Heart left ventricle (tissue), 16 donors: ENCODE measurements at places on chromosomes 4 and X. TPM values are rescaled to one million over a fixed set of nuclear protein-coding genes. Genes with fewer than 3 reads are reported as not detected.

The FAM9C gene
- total RNA-seq = 0.20 TPM

DNA sequence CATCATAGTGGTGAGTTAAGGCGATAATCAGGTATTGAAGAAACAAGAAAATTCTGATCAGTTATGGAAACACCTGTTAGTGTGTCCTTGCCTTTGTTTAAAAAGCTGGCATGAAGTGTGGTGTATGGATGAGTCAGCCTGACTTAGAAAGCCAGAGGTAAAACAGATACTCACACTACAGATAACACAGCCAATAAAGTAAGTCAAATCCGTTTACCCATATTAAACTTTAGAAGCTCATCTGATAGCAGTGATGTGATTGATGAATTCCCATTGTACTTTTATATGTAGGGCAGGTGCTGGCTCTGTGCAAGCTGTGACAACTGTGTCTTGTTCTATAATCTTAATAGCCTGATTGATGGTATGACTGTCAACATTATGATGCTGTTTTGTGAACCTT is 1392.7 kb upstream of the IGFBP7 start:
- H3K36me3 ChIP-seq = no peaks in the 10 kb centered on the region
- no peak overlapping the region for H3K4me3 ChIP-seq
- no peak for DNase-seq
- no peak overlapping the region for H3K27ac ChIP-seq

- H3K27ac ChIP-seq = no peak overlapping the region
- no peaks in the 10 kb centered on the region for H3K36me3 ChIP-seq
- no peaks in the 10 kb centered on the region for H3K4me1 ChIP-seq
- no peak for DNase-seq
- H3K4me3 ChIP-seq = no peak overlapping the region
These were observed 189.1 kb downstream of the RAB28 start for GRCh38 chr4:13294961-13295605.

DNA sequence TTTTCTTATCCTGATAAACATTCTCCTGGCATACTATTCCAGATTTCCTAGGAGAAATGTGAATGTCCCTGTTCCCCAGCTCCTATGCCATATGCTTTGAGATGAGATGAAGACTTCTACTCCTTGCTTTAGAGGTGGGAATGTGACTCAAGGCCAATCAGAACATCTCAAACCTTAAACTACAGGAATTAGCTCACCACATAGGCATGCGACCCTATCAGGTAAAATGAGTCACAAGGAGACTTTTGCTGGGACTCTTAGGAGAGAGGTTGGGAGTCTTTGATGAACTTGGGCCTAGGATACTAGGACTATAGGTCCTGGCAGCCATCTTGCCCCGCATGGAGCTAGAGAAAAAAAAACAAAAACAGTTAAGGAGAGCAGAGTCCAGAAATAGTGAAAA is 5.8 kb upstream of the USO1 start:
- H3K4me1 ChIP-seq = no peaks in the 10 kb centered on the region
- H3K4me3 ChIP-seq = no peak overlapping the region
- DNase-seq = no peak
- H3K27ac ChIP-seq = no peak overlapping the region

- H3K4me1 ChIP-seq = no peaks in the 10 kb centered on the region
- DNase-seq = no peak
- H3K36me3 ChIP-seq = no peaks in the 10 kb centered on the region
- H3K4me3 ChIP-seq = no peak overlapping the region
- H3K27me3 ChIP-seq = no peaks in the 10 kb centered on the region
These were observed 336.4 kb upstream of the AGA start for GRCh38 chr4:177778623-177779022.

The HEPH gene
- 20.7 TPM for total RNA-seq

GRCh38 chr4:27398631-27399310 is 538.1 kb downstream of the STIM2 start:
- no peaks in the 10 kb centered on the region for H3K36me3 ChIP-seq
- H3K27me3 ChIP-seq = no peaks in the 10 kb centered on the region
- no peak overlapping the region for H3K27ac ChIP-seq
- H3K4me3 ChIP-seq = no peak overlapping the region
- no peak for DNase-seq

The CCKAR gene
- not detected for total RNA-seq

The NLGN3 gene
- 0.14 TPM for total RNA-seq

- H3K36me3 ChIP-seq = no peaks in the 10 kb centered on the region
- DNase-seq = no peak
- H3K4me1 ChIP-seq = peaks cover 4% of the 10 kb centered on the region
These were observed 67.5 kb upstream of the MND1 start for GRCh38 chr4:153276971-153277370.

DNA sequence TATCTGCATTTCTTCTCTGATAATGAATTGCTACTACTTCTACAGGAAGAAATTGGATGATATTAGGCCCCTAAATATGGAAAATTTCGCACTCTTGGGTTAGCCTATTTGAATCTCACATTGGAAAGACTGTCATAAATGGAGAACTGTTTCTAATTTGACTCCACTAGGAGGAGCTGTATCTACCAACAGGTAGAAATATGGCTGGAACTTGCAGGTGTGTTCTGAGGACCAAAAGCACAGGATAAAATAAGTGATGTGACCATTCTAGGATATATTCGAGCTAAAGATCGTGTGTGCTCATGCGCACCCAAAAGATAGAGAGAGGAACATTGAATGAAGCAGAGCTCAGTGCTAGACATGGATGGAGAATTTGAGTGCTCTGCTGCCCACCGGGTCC is 4.8 kb upstream of the NKAP start:
- H3K27ac ChIP-seq = no peak overlapping the region
- H3K27me3 ChIP-seq = peaks cover 16% of the 10 kb centered on the region
- DNase-seq = no peak
- no peaks in the 10 kb centered on the region for H3K36me3 ChIP-seq

- no peaks in the 10 kb centered on the region for H3K27me3 ChIP-seq
- no peaks in the 10 kb centered on the region for H3K36me3 ChIP-seq
- peaks cover 18% of the 10 kb centered on the region for H3K4me1 ChIP-seq
- H3K4me3 ChIP-seq = peak within 1 kb of the TSS; percentile 71
- peak within 1 kb of the TSS; percentile 96 for H3K27ac ChIP-seq
- DNase-seq = no peak
These were observed at the start of gene ING2 for GRCh38 chr4:183504930-183505610. ING2 (plus strand) TSS chr4:183505058; CDS start chr4:183505196, 138 bp downstream.

DNA sequence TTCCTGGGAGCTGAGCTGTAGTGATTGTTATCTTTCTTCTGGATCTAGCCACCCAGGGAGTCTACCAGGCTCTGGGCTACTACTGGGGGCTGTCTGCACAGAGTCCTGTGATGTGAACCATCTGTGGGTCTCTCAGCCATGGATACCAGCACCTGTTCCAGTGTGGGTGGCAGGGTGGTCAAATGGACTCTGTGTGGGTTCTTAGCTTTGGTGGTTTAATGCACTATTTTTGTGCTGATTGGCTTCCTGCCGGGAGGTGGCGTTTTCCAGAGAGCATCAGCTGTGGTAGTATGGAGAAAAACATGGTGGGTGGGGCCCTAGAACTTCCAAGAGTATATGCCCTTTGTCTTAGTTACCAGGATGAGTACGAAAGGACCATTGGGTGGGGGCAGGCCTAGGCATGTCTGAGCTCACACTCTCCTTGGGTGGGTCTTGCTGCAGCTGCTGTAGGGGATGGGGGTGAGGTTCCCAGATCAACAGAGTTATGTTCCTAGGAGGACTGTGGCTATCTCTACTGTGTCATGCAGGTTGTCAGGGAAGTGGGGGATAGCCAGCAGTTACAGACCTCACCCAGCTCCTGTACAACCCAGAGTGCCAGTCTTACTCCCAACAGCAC is 264.8 kb upstream of the LDB2 start:
- no peaks in the 10 kb centered on the region for H3K36me3 ChIP-seq
- no peaks in the 10 kb centered on the region for H3K27me3 ChIP-seq
- no peak for DNase-seq

DNA sequence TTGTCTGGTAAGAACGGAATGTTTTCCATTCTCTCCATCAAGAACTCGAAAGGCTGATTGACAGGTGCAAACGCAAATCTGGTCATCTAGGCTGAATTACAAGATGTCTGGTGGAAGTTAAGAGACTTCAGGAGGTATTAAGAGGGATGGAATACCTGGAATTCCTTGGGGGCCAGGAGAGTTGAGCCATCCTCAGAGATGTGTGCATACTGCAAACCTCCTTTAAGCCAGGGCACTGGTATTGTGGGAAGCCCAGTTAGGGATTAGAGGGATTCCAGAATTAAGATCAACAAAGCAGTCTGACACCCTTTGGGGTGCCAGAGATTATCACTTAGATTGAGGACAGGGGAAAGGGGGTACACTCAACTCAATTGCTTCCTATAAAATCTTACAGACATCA is 151.4 kb downstream of the VCX3A start:
- no peak overlapping the region for H3K27ac ChIP-seq
- no peak overlapping the region for H3K4me3 ChIP-seq
- no peak for DNase-seq
- no peaks in the 10 kb centered on the region for H3K27me3 ChIP-seq
